ENCODE measurements at places on chromosomes 4 and X. TPM values are rescaled to one million over a fixed set of nuclear protein-coding genes. Genes with fewer than 3 reads are reported as not detected.
A peak's percentile ranks its signal among the peaks of the same experiment; 100 is the strongest.

GRCh38 chrX:33183361-33183760, 28.0 kb downstream of the DMD start:
- peak; percentile 15 for DNase-seq

DNA sequence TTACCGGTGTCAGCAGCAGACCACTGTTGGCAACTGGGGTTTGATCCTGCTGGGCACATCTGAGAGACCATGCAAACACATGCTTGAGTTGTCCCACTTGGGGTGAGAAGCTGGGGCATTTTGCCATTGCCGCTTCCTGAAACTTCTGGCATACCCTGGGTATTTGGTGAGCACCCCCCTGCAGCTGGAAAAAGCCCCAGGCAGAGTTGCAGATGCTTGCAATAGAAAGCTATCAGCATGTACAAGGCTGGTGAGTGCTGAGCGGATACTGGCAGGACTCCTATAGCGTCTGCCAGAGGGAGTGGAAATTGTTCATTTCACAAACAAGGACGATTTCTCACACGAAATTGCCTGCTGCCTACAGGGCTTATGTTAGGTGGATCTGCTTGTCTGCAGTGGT, 32.3 kb downstream of the SUPT20HL1 start:
- no peak for DNase-seq

- DNase-seq: no peak
These were observed 128.2 kb upstream of the INPP4B start for GRCh38 chr4:142974328-142974727.

- no peak for DNase-seq
These were observed 315.3 kb upstream of the FGF13 start for GRCh38 chrX:139026811-139027210.

DNA sequence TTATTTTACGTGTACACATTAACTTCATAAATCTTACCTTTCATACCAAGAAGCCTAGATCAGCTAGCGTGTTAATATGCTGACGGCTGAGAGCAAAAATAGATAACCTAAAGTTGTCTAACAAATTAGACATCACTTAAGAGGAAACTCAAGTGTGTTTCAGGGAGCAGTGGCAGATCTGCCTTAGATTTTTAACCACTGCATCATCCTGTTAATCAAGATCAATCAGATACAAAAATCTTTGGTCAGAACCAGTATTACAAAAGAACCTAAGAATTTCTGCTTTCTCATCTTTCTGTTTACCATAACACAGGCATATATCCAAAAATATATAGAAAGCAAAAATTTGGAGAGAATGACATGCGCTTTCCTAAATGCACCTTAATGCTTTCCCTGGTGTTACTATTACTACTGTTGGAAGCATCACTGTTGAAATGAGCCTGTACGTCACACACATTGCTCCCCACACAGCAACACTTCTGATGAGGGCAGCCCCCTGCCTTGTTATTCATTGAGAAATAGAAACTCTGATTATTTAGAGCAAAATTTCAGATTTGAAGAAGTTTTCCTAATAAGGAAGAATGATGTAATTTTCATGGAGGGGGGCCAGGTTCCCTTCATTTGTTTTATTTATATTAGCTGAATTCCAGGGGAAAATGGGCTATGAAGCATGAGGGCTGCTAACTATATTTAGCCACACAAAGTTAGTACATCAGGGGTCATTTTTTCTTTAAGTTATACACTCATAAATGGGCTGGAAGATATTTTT, 152.3 kb downstream of the CBR4 start:
- peak; percentile 75 for DNase-seq

GRCh38 chr4:32831104-32831503, 2110.9 kb downstream of the PCDH7 start:
- no peak for DNase-seq

GRCh38 chrX:130264573-130264972, 4.1 kb downstream of the ZNF280C start:
- DNase-seq: no peak

- DNase-seq: no peak
These were observed 18.4 kb upstream of the MGST2 start for GRCh38 chr4:139647184-139647583.

GRCh38 chrX:54920610-54921426, at the start of gene TRO:
TRO (plus strand) TSS chrX:54920824; CDS start chrX:54922247, 1,423 bp downstream.
- DNase-seq: peak; percentile 19

DNA sequence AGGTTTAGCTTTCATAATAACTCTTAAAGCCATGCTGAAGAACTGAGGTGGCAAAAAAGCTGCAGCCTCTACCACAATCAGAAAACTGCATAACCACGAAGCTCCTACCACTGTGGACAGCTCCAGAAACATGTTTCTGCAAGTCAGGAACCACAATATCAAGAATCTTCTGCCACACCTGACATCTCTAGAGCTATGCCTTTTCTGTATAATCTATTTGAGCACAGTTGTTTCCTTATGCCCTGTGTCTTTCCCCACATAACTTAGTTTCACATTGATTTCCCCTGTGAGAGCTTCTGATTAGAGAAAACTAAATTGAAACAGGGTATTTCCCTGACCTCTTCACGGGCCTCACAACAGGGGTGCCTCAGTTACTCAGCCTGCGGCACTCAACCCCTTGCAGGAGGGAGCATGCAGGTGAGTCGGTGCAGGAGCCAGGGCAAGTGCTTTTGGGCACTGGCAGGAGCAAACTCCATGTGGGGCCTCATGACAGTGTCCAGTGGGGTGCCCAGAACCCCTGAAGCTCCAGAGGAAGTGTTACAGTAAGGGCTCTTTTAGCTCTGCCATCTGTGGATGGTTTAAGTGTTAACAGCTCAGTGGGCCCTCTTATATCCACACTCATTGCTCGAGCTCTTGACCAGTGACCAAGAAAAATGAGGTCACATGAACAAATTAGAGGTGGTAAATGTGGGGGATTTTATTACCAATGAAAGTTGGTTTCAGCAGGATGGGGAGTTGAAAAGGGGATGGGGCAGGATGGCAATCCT, 132.8 kb upstream of the BMP3 start:
- no peak for DNase-seq

GRCh38 chr4:84697159-84697558, 114.2 kb downstream of the CDS1 start:
- DNase-seq: no peak

DNA sequence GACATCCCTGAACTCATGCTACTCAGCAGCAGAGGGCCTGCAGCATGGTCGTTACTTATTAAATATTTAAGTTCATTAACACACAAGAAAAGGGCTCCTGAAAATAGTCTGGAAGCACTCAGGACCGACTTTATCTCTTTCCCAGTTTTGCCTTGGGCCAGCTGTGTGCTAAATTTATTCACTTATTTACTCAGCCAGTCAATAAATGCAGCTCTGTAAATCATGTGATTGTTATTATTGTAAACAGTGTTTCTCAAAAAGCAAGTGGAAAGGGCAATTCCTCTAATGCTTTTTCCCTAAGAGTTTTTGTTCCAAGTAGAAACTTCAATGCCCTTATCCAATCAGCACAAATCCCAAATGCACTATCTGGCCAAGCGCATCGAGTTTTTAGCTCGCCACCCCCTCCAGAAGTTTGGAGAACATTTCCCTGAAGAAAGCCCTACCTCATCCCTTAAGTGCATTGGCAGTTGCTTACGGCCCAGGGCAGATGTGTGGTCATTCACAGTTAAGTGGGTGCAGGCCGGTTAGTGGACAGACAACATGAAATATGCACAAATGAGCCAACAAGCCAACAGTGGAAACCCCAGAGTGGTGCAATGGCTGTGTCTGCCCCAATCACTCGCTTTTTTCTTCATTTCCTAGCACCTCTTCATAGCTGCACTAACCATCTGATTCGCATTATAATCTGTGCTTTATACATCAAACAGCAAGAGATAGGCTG, 125.8 kb downstream of the SMIM20 start:
- DNase-seq: no peak

DNA sequence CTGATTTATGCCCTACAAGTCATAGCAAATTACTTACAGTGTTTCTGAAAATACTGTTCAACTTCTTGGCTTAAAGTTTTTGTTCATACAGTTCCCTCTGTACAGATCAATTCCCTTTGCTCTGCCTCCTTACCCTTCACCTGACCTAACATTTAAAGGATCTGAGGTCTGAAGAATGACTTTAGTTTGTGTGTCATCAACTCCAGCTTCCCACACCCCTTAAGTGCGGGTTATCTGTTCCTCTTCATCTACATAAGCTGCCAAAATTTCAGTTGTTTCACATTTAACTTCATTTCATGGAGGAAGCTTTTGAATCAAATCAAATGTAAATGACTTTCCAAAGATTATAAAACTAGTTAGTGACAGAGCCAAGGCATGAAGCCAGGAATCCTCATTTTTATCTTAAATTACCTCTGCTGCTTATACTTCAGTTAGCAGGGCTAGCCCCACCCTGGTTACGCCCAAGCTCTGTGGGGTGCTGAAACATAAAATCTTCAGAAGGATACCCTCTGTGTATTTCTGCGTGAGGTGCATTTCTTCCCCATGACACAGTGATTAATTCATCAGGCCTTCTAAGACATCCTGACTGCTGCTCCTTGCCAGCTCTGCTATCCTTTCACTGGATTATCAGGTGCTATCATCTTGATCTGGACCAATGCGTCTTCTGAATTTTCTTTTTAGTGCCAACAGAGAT, 16.5 kb downstream of the CXCL1 start:
- no peak for DNase-seq

GRCh38 chr4:142475663-142476062, 370.4 kb downstream of the INPP4B start:
- DNase-seq: no peak

GRCh38 chr4:155529716-155530115, 136.9 kb upstream of the GUCY1A1 start:
- DNase-seq: no peak

- DNase-seq: no peak
These were observed 93.4 kb downstream of the TMA16 start for GRCh38 chr4:163587867-163588266.

- no peak for DNase-seq
These were observed 52.3 kb downstream of the C4orf51 start for GRCh38 chr4:145732001-145732815.

GRCh38 chr4:85919200-85919887, 440.5 kb downstream of the MAPK10 start:
- no peak for DNase-seq

DNA sequence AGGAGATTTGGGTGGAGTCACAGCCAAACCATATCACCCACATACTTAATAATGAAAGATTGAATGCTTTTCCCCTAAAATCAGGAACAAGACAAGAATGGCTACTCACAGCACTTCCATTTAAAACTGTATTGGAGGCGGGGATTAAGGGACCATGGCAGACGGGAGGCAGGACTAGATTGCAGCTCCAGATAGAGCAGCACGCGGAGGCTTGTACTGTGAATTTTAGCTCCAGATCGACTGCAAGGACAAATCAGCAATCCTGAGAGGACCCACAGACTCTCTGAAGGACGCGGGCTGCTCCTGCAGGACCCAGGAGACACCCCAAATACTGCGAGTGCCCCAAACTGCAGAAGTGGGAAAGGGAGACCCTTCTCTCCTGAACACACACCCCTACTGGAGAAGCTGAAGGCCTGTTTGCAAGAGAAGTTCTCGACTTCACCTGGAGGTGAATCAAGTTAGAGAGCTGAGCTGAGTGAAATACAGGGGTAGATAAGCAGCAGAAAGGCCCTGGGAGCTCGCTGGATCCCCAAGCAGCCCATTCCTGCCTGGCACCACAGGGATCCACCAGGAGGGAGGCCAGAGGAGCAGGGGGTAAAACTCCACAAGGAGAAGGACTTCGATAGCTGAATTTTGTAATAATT, 207.4 kb upstream of the INTU start:
- no peak for DNase-seq

- DNase-seq: peak; percentile 80
These were observed 488 bp downstream of the SLC25A5 start for GRCh38 chrX:119468551-119469312.

DNA sequence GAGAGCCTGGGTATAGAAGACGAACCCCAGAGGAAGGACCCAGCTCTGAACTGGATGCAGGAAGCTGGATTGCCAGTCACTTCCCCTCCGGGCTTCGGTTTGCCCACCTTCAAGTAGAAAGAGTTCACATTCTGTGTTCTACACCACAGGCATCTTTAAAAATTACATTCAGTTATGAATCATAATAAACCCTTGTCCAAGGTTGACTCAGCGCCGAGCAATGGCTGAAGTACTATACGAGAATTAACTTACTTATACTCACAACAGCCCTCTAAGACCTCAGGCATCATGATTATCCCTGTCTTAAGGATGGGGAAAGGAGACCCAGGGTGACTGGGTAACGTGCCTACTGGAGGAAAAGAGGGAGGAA, 72.5 kb downstream of the EVC2 start:
- no peak for DNase-seq

DNA sequence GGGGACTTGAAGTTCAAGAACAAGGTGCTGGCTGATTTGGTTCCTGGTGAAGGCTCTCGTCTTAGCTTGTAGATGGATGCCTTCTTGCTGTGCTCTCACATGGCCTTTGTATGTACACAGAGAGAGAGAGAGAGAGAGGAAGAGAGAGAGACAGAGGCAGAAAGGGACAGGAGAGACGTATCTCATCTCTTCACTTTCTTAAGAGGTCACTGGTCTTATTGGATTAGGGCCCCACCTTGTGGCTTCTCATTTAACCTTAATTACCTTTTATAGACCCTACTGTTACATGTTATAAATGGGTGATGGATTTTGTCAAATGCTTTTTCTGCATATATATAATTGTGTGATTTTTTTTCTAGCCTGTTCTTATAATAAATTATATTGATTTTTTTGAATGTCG, 1444.2 kb downstream of the ADGRL3 start:
- peak; percentile 2 for DNase-seq

CSAG1 gene
- not detected for polyA plus RNA-seq

PNMA3 gene
- polyA plus RNA-seq: 3.2 TPM

EGFL6 gene
- 72.6 TPM for polyA plus RNA-seq

CYLC1 gene
- not detected for polyA plus RNA-seq

CT45A1 gene
- 15.2 TPM for polyA plus RNA-seq

G6PD gene
- 49.3 TPM for polyA plus RNA-seq

AFP gene
- 0.31 TPM for polyA plus RNA-seq
